DMS79 treated with DMSO at 0.1 percent for 48 hours (cell line): ENCODE measurements at places on chromosomes 2 and 18.

DNA sequence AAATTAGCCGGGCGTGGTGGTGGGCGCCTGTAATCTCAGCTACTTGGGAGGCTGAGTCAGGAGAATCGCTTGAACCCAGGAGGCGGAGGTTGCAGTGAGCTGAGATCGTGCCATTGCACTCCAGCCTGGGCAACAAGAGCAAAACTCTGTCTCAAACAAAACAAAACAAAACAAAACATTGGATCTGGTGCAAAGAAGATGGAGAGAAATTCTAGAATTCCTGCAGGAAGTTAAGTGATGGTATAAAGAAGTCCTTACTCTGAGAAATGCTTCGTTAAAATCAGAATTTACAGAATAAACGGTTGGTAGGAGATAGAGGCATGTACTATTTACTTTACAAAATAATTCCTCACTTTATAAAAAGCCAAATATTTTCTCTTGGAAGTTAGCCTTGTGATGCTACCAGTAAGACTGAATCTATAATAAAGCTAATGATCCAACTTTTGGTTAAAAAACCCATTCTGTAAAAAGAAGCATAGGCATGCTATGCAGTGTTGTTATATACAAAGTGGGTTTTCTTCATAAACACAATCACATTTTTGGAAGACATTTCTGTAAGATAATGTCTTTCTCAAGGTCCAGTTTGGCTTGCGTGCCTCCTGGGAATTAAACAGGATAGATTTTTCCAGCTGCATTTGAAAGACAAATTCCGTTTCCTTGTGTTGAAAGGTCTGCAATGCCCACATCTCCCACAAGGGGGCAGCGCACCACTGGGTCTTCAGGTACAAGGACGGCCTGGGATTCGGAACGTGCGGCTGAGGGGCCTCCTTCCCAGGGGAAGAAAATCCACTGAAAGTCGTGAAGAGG, 35.6 kb upstream of the PNO1 start:
- DNase-seq: peak; percentile 55

DNA sequence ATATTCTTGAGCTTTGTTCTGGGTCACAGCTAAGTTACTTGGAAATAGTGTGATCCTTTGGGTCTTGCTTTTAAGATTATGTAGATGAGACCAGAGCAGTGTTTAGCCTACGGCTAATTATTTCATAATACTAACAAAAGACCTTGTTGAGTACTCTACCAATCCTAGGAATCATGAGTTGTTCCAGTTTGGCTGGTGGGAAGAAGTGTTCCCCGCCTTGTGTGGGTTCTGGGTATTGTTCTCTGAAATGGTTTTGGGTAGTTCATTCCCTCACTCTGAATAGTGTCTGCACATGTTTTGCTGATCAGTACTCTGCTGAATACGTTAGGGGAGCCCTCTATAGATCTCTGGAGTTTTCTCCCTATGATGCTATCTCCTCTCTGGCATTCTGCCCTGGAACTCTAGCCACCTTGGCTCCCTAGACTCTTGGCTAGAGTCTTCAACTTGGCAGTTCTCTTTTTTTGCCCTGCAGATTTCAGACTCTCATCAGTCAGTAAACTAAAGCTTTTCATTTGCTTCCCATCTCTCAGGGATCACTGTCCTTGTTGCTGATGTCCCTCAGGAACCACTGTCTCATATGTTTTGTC, 48.4 kb downstream of the NEMP2 start:
- no peak for DNase-seq

DNA sequence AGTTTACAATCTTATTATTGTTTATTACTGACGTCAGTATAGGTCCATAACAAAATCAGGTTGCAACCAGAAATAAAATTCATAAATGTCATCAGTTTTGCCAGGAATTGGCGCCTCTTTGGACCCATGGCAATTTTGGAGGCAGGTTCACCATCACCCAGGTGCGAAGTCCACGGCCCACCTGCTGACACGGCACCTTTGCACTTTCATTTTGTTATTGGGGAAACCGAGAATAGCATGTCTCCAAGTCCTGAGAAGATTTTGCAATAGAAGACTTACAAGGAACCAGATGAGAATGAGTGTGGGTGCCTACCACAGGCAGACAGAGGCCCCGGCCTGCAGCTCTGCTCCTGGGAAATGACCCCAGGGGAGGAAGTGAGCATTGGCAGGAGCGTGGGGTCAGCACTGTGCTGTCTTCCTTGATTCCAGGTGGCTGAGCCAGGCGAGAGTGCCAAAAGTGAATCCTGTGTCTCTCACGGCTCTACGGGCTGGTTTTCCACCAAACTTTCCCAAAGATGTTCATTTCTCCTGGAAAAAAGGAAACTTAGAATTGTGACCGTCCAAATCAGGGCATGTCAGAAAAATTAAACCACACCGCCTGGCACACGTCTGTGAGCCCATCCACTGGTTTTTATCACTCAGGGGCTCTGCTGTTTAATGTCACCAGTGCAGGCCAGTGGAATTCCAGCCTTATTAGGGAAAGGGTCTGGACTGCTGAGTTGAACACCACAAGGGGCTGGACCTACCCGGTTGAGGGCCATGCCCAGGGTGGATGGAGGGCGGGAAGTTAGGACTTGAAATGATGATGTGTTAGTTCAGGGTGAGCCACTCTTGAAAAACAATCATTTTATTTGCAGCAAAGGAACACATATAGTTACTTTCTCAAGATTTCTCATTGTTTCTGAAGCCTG, 96.5 kb downstream of the PTGR3 start:
- DNase-seq: no peak

DNA sequence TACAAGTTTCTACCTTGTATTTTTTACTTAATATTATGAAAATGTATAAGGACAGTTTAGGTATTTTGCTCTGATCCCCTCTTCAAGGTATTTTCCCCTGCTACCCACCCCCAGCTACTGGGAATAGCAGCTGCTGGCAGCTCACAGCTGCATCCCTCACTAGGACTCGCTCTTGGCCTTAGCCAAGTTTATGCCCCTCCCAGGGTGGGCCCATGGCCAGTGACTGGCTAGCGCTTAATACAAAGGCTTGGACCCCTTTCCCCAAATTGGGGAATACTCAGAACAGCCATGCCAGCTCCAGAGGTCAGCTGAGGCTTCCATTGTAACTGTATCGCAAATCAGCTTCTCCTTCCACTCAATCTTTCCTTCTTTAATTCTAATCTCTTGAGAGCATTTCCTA, 131.3 kb downstream of the GFPT1 start:
- no peak for DNase-seq

- DNase-seq: no peak
Measured at GRCh38 chr2:9762164-9762563, 81.1 kb upstream of the TAF1B start.

GRCh38 chr2:127581516-127582490, 46.3 kb downstream of the MYO7B start:
- DNase-seq: no peak

GRCh38 chr2:108776475-108776874, 10.1 kb upstream of the CCDC138 start:
- DNase-seq: no peak

- DNase-seq: peak; percentile 73
Measured at GRCh38 chr2:137838255-137839092, 125.8 kb upstream of the HNMT start.

DNA sequence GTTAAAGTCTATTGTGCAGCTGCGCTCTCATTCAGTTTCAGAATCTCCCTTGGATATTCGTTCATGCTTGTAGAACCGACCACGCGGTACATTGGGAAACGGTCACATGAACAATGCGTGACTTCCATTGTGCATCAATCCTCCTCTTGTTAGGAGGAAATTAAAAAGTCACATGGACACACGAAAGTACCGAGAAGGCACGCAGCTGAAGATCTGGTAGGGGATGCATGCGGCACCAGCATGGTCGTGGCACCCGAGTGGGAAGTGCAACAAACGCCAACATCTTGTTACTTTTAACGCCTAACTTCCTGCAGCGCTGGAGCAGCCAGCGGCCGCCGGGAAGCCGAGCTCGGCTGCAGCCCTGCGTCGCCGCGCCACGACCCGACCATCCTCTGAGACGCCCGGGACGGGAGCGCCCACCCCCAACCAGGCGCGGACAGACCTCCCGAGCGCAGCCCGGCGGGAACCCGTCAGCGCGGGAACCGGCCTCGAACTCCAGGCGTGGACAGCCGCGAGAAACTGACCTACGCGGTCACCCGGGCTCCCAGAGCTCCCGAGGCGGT, 412 bp downstream of the OSBPL1A start:
- peak; percentile 73 for DNase-seq

GRCh38 chr2:65638443-65638842, 206.0 kb upstream of the SPRED2 start:
- DNase-seq: no peak

GRCh38 chr2:176239031-176239430, 30.2 kb upstream of the MTX2 start:
- DNase-seq: no peak

DNA sequence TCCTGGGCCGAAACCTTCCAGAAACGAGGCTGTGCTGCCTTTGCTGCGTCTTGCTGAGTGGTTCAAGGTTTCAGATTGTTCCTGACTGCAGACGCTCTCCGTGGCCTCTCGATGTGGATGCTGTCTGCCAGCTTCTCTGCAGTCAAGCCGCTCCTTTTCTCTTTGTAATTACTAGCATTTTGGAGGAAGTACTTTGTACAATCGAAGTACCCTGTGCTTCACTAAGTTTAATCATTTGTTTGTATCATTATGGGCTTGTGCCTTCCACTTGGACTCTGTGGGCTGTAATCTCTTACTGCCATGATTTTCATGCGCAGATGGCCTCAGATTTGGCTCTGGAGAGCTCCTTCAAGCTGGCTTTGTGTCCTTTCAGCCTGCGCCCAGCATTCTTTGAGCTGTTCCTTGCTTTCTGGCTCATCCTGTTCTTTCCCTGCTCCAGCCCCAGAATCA, 49.3 kb downstream of the TRAF3IP1 start:
- no peak for DNase-seq

GRCh38 chr2:236021499-236022057, 146.6 kb downstream of the GBX2 start:
- no peak for DNase-seq

DNA sequence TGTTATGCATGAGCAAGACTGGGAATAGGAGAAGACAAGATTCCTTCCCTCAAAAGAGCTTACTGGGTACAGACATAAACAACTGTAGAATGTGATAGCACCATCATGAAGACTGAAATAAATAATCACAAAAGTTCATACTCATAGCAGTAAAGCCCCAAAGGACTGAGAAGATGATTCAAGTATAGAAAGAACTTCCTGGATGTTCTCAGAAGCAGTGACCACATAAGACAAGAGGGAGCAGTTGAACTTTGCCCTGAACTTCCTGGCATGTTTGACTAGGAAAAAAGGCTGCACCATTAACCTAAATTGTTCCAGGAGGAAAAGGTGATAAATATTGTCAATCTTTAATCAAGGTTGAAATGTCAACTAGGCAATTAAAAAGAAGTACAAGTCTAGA, 57.8 kb upstream of the CCDC141 start:
- no peak for DNase-seq

- DNase-seq: no peak
Measured at GRCh38 chr2:239137898-239138283, 262.9 kb downstream of the HDAC4 start.

- no peak for DNase-seq
Measured at GRCh38 chr18:58344861-58345463, 283.9 kb downstream of the ALPK2 start.

DNA sequence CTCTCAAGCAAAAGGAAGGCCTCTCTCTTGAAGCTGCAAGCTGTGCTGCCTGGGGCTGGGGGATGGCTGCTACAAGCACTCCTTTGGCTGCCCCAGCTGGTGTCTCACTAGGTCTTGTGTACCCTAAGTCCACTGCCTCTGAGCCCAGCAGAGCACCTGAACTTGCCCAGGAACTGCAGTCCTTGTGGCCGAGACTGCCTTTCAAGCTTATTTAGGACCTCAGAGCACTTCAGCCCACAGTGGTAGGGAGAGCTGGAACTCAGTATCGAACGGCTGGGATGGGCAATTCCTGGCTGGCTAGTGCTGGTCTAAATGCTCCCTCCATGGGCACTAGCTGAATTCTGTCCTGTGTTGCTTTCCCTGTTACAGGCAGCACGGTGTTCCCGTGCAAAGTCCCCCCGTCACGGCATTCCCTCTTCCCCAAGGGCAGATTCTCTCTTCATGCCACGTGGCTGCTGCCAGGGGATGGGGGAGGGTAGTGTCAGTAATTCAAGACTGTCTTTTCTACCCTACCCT, 25.9 kb downstream of the STPG4 start:
- DNase-seq: no peak

DNA sequence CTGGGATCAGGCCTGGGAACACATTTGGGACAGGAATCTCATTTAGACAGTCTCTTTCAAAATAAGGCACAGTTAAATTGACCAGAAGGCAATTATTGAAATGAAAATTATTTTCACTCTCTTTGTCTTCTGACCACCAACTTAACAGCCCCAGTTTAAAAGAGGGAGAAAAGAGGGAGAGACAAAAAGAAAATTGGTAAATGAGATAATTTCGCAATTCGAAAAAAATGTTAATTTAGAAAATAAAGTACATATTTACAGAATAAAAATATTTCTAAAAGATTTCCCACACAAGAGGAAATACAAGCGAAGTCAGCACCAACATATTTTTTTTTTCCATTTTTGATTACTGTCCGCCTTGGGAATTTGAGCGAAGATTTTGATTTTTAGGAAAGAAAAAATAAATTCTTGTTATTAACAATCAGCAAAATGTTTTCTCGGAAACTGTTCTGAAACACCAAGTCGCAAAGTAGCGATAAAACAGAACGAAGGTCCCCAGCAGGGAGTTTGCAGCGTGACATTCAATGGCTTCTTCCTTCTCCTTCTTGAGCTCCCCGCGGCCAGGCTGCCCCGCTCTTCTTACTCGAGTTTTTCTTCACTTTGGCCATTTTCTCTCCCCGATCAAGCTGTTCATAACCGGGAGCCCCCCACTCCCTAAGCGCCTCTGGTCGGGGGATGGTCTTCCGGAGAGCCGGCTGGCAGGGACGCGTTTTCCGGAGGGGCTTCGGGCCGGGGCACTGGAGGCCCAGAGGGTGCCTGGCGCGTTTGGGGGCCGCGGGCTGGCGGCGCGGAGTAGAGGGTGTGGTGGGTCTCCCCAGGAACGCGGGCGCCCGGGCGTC, 5.0 kb downstream of the SP9 start:
- no peak for DNase-seq

DNA sequence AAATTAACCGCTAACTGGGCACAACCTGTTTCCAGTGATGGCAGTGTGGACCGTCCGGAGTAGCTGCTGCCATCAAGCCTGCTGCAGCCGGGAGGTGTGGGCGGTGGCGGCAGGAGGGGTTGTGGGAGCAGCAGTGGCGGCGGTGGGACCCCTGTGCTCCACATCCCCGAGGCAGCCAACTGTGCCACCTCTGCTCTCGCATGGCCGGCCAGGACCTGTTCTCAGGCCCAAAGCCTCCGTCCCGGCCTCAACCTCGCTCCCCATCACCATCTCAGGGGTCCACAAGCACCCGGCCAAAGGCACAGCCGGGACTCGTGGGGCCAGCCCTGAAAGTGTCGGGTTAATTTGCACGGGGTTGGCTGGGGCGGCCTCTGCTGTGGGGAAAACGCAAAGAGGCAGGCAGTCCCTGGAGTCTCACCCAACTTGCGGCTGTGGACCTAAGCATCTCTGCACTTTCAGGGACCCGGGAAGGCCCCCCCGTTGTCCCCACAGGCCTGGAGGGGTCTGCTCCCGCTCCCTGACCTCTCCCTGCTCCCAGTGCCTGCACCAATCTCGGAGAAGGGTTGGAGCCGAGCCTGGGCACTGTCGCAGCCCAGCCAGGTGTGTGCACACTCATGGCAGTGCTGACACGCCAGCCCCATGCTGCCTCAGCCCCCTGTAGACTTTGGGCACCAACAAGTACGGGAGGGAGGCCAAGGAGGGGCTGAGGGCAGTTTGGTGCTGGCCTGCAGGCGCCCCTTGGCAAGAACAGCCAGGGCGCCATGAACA, 44.4 kb upstream of the PEX13 start:
- no peak for DNase-seq
